ENCODE measurements at places on chromosomes 12 and 14.

DNA sequence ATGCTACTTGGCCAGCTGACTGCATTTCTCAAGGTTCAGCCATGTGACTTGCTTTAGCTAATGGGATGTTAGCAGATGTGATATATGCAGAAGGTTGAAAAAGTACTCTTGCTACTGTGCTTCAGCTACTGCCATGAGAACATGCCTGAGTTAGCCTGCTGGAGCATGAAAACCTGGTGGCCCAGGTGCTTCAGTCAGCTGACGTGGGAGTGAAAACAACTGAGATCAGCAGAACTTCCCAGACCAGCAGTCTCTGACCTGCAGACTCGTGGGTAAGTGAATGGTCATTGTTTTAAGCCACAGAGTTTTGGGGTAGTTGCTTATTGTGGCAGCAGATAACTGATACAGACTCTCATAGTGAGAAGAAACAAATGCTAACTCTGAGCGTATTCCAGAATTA is 118.6 kb upstream of the GRIN2B start:
- DNase-seq: no peak

GRCh38 chr12:102992297-102992696 is 34.8 kb downstream of the ASCL1 start:
- no peak for DNase-seq

DNA sequence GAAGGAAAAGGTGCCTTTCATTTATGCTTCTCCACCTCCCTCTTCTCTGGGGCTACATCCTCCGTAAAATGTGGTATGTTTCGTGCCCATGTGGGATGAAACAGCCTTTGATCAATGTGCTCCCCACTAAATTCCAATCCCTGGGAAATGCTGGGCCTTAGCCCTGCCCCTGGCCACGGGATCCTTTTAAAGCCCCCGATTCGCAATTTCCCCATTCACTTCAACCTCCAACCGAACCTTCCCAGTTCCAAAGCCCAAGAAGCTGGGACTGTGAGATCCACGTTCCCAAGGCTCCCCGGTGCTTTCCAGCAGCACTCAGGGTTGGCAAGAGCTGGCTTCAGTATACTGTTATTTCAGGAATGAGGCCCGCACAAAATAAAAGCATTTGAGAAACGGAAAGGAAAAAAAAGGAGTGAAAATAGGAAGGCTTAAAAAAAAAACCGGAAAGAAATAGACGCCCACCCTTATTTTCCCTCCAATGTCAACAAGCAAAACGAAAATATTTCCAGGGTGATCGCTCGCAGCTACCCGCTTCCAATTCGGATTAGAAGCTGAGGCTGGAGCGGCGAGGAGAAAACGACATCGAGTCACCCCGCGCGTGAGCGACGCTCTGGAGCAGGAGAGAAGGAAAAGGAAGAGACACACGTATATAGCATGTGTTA is 1.3 kb upstream of the FOXG1 start:
- no peak for DNase-seq

GRCh38 chr12:75782069-75782581 is 249.5 kb downstream of the PHLDA1 start:
- no peak for DNase-seq

DNA sequence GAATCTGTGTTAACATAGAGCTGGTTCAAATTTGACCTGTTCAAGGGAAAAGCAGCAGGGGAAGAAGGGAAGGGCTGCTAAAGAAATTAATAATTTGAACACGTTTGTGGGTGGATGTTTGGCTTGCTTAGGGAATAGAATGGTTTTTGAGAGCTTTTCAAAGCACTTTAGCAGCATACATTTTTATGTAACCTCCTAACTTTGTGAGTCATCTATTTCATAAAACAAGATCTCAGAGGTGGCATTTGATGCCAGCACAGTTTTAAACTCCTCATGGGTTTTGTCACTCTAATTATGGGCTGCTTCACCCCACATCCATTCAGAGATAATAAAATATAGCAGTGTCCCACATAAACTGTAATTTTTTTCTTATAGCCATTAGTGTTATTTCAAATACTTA is 143.8 kb downstream of the ACSS3 start:
- DNase-seq: no peak

DNA sequence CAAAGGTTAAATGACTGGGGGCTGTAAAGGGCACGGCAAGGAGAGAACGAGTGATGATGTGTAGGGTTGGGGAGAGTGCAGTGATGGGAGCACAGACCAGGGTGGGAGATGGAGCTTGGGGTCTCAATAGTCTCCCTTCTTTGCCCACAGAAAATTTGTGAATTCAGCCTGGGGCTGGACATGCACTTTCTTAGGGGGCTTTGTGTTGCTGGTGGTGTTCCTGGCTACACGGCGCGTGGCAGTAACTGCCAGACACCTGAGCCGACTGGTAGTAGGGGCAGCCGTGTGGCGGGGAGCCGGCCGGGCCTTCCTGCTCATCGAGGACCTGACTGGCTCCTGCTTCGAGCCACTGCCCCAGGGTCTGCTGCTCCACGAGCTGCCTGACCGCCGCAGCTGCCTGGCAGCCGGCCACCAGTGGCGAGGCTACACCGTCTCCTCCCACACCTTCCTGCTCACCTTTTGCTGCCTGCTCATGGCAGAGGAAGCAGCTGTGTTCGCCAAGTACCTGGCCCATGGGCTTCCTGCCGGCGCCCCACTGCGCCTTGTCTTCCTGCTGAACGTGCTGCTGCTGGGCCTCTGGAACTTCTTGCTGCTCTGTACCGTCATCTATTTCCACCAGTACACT is 1.7 kb downstream of the FITM1 start:
- no peak for DNase-seq

- no peak for DNase-seq
These were observed 547 bp upstream of the PYGL start for GRCh38 chr14:50944647-50945413.

GRCh38 chr12:42144408-42145196 is at the start of gene GXYLT1:
TSS of gene GXYLT1 (minus strand) at chr12:42144874. CDS start at chr12:42144646, 228 bp downstream.
- DNase-seq: peak; percentile 81

DNA sequence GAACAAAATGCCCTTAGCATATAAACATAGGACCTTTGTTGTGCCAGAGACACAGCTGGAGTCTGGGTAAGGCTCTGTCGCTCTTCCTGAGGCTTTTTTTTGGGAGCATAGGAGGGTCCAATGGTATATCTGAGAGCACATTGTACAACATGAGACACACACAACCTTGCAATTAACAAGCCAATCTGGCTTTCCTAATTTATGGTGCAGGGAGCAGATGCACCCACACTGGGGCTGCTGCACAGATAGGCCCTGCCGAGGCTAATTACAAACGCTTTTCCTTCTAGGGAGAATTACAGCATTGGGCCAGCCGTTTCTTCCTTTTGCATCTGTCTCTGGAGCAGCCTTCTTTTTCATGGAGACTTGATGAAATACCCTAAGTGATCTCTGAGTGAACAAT is 75.0 kb upstream of the OVCH1 start:
- no peak for DNase-seq

DNA sequence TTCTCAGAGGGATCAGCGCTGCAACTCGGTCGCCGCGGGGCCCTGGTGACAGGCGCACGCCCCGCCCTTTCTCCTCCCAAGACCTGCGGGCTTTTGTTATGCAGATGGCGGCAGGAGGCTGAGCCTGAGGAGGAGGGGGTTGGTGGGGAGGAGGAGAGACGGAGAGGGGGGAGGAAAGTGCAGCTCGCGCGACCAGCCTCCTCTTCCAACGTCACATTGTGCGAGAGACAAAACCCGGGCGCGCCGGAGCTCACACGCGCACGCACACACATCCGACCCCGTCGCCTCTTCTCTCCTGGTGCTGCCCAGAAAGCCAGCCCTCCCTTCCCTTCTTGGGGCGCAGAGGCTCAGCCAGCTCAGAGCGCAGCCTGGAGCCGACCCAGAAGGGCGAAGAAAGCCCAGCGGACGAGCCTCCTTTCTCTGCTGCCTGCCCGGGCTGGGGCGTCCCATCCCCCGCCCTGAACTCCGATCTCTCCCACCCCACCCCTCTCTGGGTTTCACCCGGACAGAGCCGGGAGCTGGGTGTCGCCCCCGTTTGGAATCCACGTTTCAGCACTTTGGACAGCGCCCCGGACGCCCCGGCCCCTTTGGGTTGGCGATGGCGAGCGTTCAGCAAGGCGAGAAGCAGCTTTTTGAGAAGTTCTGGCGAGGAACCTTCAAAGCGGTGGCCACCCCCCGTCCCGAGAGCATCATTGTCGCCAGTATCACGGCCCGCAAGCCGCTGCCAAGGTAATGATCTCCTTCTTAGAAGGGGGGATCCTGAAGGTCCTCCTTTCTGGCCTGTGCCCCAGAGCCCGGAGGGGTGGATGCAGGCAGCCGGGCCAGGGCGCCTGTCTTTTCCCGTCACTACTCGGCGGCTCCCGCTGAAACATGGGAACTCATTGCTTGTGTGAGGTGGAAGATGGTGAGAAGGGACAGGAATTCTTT is at the start of gene SRRM4:
SRRM4 (plus strand) TSS at position 257 of the 927 bp plus-strand sequence; CDS start at position 599, 342 bp downstream.
- no peak for DNase-seq

DNA sequence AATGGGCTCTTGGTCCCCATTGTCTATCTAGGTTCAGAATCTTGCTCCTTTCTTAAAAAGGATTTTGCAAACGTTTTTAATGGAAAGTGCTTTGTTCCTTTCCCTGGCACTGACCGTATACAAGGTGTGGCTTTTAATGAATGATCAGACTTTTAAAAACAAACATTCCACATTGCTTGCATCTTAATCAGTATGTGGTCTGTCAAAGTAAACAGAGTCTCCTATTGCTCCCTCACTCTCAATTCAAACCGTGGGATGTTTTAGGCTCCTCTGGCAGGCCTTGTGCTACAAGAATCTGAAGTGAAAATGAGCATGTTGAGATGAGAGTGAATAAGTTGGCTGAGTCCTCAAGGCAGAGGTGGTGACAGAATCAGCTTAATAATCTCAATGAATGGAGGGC is 107.0 kb downstream of the VRK1 start:
- DNase-seq: no peak

GRCh38 chr12:121579190-121579791 is 1.5 kb downstream of the KDM2B start:
- no peak for DNase-seq

- no peak for DNase-seq
These were observed 11.5 kb upstream of the LGMN start for GRCh38 chr14:92759679-92760523.

- no peak for DNase-seq
These were observed 281.8 kb downstream of the KSR2 start for GRCh38 chr12:117686911-117687377.

DNA sequence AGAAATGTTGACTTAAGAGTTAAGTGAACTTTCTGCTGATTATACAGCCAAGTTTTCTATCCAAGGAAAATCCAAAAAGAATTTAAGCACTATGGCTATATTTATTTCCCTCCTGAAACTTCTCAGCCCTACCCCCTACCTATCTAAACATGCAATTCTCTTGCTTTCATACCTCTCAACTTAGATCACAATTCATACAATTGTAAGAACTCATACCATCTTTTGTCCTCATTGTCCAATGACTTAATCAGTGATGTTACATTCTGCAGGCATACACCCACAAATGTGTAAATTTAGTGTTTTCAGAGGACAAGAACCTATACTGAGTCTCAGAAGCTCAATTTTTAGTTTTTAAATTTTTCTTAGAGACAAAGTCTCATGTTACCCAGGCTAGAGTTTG is 62.1 kb downstream of the ZFC3H1 start:
- DNase-seq: no peak
